ENCODE measurements at places on chromosomes 2 and 18.

DNA sequence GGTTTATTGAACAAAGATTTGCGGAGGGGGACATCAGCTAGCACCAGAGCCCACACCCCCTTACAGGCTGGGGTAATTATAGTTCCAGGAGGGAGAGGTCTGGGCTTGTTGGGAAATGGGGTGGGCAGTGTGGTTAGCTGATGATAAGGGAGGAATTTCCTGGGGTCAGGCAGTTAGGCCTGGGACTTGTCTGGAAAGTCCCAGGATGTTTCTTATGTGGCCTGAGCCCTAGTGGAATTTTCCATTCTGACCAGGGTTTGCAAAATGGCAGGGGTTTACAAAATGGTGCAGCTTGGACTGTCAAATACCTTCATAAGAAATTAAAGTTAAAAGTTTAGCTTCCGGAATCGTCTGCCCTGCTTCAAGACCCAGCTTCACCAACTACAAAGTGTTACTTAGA is 199.1 kb downstream of the FBXO15 start:
- no peak for DNase-seq

- no peak for DNase-seq
Observed at GRCh38 chr18:74836296-74837139, 238.8 kb downstream of the ZNF407 start.

DNA sequence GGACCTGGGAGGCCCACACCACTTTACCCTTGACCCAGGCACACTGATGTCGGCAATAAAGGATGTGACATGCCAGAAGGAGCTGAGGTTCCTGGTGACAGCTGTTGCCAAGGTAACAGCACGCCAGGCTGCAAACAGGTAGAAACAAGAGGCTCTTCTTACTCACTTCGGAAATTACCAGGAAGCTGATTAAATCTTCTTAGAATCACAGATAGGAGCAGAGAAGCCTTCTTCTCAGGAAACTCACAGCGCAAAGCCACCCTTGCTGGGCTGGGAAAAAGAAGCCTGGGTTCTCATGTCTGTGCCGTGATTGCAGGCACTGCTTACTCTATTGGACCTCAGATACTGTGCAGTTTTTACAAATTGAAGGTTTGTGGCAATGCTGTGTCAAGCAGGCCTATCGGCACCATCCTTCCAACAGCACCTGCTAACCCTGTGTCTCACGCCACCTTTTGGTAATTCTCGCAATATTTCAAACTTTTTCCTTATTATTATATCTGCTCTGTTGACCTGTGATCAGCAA is 61.0 kb upstream of the TAF1B start:
- no peak for DNase-seq

DNA sequence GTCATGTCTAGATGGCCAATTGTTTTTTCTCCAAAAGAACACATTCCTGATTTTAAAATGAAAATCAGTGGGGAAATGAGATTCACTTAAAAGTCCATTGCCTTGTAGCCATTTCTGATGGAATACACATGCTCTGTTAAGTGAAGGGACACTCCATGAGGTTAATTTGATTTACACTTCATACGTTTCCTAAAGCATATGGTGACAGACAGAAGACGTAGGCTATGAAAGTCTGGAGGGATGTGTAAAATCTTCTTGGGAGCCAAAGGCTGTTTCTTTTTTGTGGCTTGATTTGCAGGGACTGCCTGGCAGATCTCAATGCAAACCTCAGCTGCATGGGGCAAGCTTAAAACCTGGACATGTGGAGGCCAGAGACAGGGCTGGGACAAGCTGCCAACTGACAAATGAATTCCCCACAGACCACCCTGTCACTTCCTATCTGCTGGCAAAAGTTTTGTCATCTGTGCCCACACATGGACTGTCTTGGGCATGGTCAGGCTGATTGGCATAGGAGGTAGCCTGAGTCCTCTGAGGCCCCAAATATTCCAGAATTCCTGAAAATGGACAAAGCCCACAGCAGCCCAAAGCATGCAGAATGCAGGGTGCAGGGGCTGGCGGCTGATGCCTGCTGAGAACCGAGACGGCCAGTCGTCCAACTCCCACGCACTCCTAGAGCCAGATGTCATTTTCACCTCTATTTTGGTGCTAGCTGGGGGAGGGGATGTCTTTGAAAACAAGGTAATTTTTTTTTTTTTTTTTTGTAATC is 73.9 kb downstream of the SDC1 start:
- no peak for DNase-seq

DNA sequence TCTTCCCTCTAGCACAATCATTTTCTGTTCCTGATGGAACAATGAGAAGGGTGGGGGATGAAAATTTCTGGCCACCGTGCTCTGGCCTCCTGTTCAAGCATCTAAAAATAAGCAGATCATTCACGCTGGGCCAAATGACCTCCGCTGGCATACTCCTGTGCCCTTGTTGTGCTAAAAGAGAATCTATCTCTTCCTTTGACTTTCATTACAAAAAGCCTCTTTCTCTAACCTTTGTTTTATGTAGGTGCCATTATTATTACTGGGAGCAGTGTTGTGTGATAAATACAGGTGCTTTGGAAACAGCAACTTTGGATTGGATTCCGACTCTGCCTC is 44.6 kb upstream of the B3GNT2 start:
- no peak for DNase-seq
